NCI-H1417 (cell line): ENCODE measurements at places on chromosomes 7 and 10.

GRCh38 chr10:46310143-46310514 lies 23.3 kb downstream of the ANTXRL start:
- DNase-seq, result no peak

DNA sequence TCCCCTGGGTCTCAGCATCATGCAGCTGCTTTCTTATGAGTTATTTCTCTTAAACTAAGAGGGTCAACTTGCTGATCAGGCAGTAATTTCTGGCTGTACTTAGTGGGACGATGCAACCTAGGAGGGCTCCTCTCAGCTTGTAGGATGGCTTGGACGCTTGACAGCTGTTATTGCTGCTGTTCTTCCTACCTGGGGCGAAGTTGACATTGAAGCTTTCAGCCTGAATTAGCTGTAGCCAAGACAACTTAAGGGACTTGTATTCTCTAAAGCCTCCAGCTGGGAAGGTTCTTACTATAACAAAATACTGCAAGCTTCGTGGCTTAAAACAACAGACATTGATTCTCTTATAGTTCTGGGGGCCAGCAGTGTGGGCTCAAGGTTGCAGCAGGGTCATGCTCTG lies 224.9 kb downstream of the ACTR3B start:
- no peak for DNase-seq

DNA sequence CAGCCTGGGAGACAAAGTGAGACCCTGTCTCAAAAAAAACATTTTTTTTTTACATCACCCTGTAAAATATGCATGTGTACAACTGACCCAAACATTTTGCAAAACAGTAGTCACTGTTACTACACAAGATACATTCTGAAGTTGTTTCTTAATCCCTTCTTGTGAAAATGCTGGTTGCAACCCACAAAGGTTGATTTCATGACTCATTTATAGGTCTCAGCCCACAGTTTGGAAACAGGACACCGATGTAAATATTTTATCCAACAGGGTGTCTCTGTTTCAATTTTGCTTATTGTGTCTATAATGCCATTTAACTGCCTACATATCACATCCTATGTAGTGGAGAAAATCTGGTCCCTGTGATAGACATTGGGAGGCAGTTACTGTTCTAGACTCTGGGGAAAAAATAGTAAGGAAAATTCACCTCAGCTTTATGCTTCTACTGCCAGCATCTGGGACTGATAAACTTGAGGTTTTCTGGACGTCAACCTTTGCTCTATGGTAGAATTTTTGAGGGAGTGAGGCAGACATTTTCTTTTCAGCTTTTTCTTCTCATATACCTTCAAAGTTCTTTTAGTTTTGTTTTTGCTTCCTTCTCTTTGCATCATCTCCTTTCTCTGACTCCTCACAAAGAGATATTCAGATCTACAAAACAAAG lies 1.6 kb upstream of the RAB19 start:
- DNase-seq, result no peak

DNA sequence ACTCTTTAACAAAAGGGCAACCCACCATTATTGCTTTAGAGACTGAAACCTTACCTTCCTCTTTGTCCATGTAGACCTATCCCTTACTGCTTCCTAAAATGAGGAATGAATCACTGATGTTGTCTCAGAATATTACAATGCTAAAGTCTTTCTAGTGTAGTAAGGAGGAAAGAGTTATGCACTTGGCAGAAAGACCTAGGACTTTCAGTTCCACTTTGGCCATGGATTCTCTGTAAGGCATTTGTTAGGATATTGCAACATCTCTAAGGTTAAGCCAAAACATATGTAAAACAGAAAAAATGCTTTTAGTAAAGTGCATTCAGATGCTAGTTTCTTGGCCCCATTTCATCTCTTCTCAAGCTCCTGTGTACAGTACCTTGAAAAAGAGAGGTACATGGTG lies 230.9 kb downstream of the PARD3 start:
- DNase-seq, result no peak

GRCh38 chr7:11831736-11832495 lies at the start of gene THSD7A:
Gene THSD7A (minus strand): TSS chr7:11832198. CDS start chr7:11831946, 252 bp downstream.
- DNase-seq, result peak; percentile 87
